Activated CD4-positive, alpha-beta T cell treated with anti-CD3 and anti-CD28 coated beads for 24 hours (primary cell): ENCODE measurements at places on chromosomes 11 and 22.

DNA sequence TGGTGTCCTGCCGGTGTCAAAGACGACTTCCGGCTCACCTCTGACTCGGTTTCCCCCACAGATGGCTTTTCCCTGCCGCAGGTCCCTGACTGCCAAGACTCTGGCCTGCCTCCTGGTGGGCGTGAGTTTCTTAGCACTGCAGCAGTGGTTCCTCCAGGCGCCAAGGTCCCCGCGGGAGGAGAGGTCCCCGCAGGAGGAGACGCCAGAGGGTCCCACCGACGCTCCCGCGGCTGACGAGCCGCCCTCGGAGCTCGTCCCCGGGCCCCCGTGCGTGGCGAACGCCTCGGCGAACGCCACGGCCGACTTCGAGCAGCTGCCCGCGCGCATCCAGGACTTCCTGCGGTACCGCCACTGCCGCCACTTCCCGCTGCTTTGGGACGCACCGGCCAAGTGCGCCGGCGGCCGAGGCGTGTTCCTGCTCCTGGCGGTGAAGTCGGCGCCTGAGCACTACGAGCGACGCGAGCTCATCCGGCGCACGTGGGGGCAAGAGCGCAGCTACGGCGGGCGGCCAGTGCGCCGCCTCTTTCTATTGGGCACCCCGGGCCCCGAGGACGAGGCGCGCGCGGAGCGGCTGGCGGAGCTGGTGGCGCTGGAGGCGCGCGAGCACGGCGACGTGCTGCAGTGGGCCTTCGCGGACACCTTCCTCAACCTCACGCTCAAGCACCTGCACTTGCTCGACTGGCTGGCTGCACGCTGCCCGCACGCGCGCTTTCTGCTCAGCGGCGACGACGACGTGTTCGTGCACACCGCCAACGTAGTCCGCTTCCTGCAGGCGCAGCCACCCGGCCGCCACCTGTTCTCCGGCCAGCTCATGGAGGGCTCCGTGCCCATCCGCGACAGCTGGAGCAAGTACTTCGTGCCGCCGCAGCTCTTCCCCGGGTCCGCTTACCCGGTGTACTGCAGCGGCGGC lies 5.5 kb downstream of the B3GNT6 start:
- no peak for DNase-seq

GRCh38 chr11:94581926-94582325 lies 14.8 kb downstream of the PIWIL4 start:
- no peak for DNase-seq

- no peak for DNase-seq
These were observed 580.5 kb downstream of the INSC start for GRCh38 chr11:15695096-15695721.

- no peak for DNase-seq
These were observed 1.9 kb upstream of the GRAMD1B start for GRCh38 chr11:123428116-123428715.

- no peak for DNase-seq
These were observed 946.2 kb downstream of the LRRC4C start for GRCh38 chr11:40513281-40513680.

GRCh38 chr11:35748644-35749043 lies 86.1 kb downstream of the TRIM44 start:
- DNase-seq = no peak

GRCh38 chr11:83827940-83828554 lies 541.9 kb upstream of the CCDC90B start:
- no peak for DNase-seq

DNA sequence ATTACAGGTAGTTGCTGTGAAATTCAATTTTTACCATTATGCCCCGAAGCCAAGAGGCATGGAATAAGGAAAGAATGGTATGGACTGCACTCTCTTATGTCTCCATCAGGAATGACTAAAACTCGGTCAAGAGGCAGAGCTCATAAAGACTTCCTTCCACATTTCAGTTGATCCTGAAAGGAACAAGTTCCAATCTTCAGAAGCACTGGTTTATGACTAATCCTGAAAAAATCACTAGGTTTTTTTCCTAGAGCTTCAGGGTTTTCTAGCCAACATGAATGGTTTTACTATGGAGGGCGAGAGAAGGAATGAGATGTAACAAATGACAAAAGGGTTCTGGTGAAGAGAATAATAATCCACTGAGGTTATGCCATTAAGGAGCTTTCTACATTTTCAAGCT lies 832.2 kb downstream of the NTM start:
- no peak for DNase-seq
